NCI-H1105 treated with DMSO at 0.1 percent for 48 hours (cell line): ENCODE measurements at places on chromosomes 16 and 17.

- DNase-seq = no peak
Observed at GRCh38 chr17:80941171-80941570, 50.5 kb upstream of the CHMP6 start.

DNA sequence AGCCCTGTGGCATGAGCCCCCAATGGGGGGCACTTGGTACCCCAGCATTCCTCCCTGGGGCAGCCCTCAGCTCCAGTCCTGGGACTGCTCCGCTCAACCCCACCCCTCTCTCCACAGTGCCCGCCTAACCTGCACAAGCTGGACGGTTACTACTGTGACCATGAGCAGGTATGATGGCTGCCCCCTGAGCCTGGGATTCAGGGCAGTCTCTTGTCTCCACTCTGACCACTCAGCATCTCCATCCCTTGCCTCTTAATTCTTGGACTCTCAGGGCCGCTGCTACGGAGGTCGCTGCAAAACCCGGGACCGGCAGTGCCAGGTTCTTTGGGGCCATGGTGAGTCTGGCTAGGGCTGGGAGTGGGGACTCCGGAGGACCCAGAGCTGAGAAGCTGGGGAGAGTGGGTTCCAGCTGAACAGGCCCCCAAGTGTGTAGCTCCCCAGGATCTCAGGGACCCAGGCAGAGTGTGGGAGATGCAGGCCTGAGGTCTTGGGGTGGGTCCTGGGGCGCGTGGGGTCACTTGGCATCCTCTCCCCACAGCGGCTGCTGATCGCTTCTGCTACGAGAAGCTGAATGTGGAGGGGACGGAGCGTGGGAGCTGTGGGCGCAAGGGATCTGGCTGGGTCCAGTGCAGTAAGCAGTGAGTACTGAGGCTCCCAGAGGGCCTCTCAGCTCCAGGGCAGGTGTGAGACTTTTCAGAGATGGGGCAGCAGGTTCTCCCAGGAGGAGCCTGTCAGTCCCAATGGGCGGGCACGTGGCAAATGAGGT is 18.0 kb downstream of the ADAM11 start:
- DNase-seq = no peak

DNA sequence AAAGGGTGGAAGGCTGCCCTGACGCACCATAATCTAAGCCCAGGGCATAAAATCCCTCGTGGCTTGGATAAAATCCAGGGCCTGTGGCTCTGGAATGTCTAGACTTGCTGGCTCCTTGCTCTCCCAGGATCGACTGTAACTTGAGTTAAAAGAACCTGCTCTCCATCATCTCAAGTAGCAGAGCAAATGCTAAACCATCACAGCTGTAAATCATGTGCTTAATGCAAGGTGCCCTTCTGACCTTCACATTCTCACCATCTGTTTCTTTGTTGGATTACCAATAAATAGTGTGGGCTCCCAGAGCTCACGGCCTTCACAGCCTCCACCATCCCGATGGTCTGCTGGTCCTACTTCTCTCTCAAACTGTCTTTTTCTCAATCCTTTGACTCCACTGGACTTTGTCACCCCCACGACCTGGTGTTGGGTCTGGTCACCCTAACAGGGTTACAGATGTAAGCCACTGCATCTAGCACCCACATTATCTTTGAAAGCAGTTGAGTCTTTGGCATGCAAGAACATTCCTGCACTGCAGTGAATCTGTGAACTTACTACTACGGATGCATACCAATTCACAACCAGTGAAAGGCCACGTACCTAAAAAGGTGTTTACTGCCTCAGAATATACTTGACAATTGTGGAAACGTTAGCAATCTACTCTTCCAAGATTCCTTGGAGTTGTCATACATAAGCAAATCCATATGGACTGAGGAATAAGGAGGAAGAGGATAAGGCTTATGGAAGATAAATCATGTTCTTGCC is 15.3 kb downstream of the RSL1D1 start:
- DNase-seq = no peak

DNA sequence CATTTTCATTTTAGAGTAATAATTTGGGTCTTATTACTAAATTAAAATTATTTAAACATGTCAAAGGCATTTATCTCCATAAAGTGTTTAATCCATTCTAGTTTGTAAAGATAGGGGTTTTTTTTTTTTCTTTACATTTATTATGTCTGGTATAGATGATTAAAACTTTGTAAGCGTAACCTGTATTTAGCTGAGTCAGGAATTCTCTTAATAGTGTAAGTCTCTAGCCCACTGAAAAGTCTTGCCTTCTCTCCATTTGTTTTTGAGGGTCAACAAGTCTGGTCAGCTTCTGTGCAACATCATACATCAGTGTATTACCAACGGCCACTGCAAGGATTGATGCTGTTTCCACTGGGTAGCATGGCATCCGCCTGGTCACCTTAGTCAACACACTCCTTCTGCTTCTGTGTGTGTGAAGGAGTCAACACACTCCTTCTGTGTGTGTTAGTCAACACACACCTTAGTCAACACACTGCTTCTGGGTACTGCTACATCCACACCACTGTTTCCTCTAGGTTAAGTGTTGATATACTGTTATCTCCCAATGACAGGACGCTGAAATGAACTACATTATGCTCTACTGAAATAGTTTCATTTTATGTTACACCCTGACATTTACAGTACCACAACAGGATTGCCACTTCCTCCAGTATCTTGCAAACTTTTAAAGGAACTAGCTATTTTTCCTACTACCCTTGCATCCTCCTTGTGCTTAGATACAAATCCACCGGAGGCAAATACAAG is 37.3 kb upstream of the VWA3A start:
- no peak for DNase-seq

GRCh38 chr16:22659933-22660332 is 149.2 kb downstream of the NPIPB5 start:
- DNase-seq = no peak

DNA sequence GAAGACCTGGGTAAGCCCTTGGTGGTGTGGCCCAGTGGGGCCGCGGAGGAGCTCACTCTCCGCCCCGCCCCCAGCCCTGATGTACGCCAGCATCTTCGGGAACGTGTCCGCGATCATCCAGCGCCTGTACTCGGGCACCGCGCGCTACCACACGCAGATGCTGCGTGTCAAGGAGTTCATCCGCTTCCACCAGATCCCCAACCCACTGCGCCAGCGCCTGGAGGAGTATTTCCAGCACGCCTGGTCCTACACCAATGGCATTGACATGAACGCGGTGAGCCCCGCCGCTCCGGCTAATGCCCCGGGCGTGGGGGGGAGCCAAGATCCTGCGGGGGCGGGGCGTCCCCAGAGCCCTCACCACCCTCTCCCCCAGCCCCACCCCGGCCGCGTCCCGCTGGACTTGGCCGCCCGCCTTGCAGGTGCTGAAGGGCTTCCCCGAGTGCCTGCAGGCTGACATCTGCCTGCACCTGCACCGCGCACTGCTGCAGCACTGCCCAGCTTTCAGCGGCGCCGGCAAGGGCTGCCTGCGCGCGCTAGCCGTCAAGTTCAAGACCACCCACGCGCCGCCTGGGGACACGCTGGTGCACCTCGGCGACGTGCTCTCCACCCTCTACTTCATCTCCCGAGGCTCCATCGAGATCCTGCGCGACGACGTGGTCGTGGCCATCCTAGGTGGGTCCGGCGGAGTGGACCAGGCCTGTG is 12.1 kb upstream of the DCAF7 start:
- DNase-seq = peak; percentile 21

GRCh38 chr17:4189280-4189679 is 46.3 kb downstream of the CYB5D2 start:
- no peak for DNase-seq

- no peak for DNase-seq
Observed at GRCh38 chr16:89312194-89312593, 94.7 kb downstream of the ZNF778 start.

- no peak for DNase-seq
Observed at GRCh38 chr17:57852092-57852954, 2.5 kb upstream of the MRPS23 start.

- DNase-seq = no peak
Observed at GRCh38 chr16:88617268-88618031, 20.9 kb upstream of the IL17C start.

DNA sequence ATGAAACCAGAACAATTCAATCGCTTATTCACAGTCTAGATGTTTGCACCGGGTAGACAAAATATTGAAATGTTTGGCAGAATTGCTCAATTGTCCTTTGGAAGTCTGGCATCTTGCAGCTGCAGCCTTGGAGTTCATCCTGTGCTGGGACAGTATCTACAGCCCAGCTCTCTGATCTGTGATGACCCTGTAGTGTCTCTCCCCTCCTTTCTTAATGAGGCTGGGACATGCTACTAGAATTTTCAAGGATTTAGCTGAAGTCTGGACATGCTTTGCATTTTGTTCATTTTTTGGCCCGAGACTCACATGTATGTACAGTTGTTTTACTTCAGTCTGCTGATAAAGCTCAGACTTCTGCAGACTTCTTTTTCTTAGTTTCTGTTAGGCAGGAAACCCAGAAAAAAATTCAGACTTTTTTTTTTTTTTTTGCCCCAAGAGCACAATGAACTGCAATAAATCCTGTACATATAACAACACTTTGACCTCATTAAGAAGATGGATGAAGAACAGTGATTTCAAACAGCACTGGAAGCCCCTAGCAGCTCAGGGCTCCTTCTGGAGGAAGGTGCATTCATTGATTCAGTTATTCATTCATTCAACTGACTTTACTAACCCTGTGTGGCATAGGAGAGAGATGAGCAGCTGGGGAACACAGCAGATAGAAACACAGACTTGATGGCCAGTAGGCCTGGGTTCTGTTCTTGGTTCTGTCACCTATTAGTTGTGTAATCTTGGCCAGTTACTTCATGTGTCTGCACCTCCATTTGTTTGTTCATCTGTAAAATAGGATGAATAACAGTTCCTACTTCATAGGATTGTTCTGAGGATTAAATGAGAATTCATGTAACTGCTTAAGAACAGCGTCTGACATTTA is 210.0 kb downstream of the MAP2K4 start:
- DNase-seq = no peak

- no peak for DNase-seq
Observed at GRCh38 chr17:17938388-17939107, 33.7 kb downstream of the TOM1L2 start.

DNA sequence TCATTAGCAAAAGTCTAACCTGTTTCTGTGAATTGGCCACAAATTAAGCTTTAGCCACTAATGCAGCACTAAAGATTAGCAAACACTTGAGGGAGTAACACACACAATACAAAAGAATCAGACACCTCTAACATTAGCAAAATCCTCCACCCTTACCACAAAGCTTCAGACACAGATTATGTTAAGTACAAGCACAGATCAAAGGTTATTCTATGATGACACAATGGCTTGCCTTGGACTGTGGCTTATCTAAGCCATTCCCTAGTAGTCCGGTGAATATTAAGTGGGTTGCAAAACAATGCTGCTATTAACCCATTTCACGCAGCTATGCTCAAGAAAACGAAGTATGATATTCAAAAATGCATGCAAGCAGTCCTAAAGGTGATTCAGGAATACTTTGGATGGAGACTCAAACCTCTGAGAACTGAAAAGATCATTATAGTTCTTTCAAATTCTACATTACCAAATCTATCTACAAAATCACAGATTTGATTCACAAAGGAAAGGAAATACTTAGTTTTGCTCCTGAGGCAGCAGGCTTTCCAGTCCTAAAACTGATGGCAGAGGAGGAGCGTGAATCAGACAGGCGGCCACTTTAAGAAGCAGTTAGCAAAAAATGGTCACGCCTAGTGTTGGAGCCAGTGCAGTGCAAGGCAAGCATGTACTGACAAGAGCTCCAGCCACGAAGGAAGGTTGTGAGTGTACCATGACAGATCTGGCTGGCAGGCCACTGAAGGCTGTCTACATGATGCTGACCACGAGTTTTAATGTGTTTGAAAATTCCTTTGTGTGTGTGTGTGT is 67.2 kb downstream of the PARN start:
- no peak for DNase-seq

DNA sequence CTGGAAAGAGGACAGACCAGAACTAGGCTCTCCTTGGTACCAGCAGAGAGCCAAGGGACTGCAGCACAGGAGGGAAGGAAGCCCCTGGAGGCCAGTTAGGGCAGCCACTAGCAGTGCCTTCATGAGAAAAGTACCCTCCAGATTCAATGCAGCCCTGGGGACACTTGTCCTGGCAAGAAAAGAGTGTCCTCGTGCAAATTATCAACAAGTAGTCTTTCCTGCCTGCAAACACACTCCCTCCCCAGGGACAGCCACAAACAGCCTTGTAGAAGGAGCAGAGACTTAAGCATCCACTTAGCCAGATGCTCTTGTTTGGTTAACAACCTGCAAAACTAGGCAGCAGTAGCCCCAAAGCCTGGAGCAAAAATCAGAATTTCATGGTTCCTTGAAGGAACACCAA is 24.3 kb downstream of the CENPV start:
- DNase-seq = no peak

- no peak for DNase-seq
Observed at GRCh38 chr16:77882358-77882757, 94.0 kb downstream of the VAT1L start.

DNA sequence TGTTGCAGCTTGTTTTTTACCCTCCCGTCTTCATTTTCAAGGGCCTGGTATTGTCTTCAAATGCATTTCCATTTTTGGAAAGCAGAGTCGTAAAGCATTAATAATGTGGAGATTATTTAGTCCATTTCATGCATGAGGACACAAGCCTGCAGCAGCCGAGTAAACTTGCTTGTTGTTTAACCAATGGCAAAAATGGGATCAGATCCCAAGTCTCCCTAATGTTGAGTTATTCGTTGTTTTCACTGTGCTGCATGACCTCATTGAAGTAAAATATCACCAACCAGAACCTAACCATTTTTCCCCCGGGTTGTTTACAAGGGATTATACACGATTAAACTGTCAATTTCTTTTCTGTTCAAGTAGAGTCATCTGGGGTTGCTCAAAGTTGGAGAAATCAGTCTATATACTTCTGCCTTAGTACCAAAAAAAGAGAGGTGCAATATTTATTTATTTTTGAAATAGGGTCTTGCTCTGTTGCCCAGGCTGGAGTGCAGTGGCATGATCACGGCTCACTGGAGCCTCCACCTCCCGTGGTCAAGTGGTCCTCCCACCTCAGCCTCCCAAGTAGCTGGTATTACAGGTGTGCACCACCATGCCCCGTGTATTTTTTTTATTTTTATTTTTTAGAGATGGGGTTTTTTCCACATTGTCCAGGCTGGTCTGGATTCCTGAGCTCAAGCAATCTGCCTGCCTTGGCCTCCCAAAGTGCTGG is 12.4 kb downstream of the AMZ2 start:
- DNase-seq = no peak

GRCh38 chr17:7147772-7148171 is 31.4 kb downstream of the ASGR1 start:
- DNase-seq = no peak

GRCh38 chr16:70605283-70605657 is 41.1 kb upstream of the IL34 start:
- no peak for DNase-seq

DNA sequence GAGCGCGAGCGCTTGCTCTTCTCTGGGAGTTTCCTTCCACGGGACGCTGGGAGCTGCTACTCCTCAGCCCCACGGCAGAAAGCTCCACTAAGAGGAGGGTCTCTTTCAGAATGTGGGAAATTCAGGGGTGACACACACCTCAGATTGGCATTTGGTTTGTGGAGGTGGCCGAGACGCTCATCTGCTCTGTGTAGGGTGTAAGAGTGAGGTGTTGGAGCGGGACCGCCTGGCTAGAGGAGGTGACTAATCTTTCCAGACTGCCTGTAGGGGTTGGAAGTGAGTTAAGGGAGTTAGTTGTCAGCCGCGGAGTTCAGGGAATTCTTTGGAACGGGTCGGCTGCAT is 735 bp downstream of the PSMD11 start:
- DNase-seq = no peak
